ENCODE measurements at places on chromosomes 5 and 9.

DNA sequence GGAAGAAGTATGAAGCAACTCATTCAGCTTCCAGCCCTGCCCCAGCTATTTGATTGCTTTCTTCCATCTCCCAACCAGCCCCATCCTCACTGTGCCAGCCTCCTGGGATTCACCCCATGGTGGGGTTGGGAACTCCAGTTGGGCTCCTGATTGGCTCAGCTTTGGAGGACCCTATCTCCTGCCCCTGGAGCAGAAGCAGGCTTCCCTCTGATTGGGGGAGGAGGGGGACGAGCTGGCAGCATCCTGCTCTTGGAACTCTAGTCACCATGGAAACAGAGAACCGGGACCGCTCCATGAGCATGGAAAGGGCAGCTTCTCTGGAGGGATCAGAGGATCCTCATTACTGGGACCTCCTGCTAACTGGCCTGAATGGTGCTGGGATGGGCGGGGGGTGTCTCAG is 2.6 kb downstream of the SLC6A7 start:
- DNase-seq, result no peak

GRCh38 chr9:84324811-84325210 is 15.7 kb downstream of the SLC28A3 start:
- DNase-seq, result no peak

GRCh38 chr5:42387563-42387962 is 35.7 kb upstream of the GHR start:
- DNase-seq, result no peak

DNA sequence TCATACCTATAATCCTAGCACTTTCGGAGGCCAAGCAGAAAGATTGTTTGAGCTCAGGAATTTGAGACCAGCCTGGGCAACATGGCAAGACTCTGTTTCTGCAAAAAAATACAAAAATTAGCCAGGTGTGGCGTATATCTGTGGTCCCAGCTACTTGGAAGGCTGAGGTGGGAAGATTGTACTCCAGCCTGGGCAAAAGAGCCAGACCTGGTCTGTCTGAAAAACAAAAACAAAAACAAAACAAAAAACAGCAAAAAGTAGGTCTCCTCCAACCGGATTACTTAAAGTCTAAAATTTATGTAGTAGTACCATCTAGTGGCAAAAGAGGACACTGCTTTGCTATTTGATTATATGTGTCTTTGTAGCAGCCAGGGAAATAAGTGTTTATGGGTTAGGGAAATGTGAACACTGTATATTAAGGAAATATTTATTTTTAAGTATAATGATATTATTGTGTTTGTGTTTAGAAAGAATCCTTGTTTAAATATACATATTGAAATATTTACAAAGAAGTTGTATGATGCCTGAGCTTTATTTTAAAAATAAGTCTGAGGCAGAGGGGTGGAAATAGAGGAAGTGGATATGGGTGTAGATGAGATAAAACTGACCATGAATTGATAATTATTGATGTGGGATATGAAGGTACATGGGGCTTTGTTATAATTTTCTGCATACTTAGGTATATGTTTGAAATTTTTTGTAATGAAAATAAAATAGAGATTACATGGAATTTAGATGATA is 20.0 kb downstream of the APC start:
- DNase-seq, result no peak

DNA sequence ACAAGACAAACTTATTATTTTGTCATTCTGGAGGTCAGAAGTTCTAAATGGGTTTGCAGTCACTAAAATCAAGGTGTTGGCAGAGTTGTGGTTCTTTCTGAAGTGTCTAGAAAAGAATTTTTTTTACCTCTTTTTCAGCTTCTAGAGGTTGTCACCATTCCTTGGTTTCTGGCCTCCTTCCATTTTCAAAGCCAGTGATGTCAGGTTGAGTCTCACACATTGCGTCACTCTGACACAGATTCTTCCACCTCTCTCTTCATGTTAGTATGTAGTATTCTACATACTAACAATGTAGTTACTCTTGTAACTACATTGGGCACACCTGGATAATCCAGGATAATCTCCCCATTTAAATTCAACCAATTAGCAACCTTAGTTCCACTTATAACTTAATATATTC is 290.3 kb downstream of the RFX3 start:
- DNase-seq, result no peak

GRCh38 chr5:74952406-74952805 is 86.2 kb upstream of the FAM169A start:
- no peak for DNase-seq

- no peak for DNase-seq
These were observed 390.3 kb downstream of the ANXA1 start for GRCh38 chr9:73541923-73542322.

All from stimulated activated CD4-positive, alpha-beta T cell treated with anti-CD3 and anti-CD28 coated beads, Interleukin-4, amount 100 ng/mL, for 48 hours (primary cell).